ENCODE measurements at places on chromosomes 11 and 22.

GRCh38 chr11:24896118-24896835 is 399.4 kb downstream of the LUZP2 start:
- DNase-seq, result no peak

- DNase-seq, result no peak
These were observed 13.0 kb upstream of the FLI1 start for GRCh38 chr11:128680906-128681305.

DNA sequence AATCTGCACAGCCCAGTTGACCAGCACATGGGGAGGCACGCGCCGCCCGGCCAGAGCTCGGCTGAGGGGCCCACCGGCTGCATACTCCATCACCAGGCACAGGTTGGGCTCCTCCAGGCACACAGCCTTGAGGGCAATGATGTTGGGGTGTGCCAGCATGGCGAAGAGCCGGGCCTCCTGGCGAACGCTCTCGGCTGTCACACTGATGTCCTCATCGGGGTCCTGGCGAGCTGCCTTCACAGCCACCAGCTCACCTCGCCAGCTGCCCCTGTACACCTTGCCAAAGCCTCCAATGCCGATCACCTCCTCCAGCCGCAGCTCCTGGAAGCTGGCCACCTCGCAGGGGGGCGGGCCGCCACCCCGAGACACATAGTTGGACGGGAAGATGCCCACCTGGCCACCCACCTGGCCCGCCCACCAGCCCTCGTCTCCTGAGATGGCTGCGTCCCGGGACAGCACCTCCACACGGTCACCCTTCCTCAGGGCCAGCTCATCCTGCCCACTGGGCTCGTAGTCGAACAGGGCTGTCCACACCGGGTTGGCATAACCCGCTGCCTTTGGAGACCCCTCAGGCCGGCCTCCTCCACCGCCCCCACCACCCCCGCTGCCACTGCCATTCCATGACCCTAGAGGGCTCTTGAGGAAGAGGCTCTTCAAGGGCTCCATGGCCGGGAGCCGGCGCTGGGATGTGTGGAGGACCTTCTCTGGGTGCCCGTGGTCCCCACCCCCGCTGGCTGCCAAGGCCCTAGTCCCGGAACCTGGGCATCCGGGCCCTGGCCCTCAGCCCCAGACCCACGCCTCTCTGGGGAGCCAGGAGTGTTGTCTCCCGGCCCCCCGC is 711 bp downstream of the MAP3K11 start:
- no peak for DNase-seq

DNA sequence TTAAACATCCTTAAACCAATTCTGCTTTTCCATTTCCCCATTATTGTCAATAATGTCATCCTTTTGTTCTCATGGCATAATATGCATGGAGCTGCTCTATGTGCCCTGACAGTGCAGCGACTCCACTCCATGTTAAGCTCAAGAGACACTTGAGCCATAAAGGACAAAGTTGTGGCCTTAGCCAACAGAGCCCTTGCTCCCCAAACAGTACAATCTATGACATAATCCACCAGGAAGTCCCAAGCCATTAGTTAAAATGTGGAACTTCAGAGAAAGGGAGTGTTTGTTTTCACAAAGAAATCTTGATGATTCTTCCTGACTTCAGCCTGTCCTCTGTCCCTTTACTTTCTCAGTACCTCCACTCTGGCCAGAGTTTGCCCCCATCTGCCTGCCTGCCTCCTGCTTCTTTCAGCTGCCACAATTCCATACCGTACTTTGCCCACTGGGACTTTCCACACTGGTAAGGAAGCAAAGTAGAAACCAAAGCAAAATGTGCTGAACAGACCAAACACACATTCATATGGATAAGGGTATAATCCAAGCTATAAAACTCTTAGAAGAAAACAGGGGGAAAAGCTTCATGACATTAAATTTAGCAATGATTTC is 46.3 kb upstream of the ZC3H12C start:
- no peak for DNase-seq

GRCh38 chr22:44838316-44839016 is 86.1 kb downstream of the ARHGAP8 start:
- DNase-seq, result no peak

DNA sequence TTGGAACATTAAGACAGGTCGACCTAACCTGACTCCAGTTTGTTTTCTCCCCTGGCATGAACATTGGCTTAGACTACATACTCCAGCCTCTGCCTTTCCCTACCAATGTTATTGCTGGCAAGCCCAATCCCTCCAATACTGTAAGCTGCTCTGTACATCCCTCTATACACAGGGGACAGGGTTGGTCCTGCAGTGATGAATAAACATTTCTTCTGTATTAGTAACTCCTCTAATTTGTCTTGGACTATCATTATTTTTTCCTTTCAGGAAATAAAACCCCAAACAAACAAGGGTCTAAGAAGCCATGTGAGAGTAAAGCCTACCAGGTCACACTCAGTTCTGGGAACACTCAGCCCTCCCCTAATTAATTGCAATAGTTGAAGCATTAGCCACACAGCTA is 35.1 kb upstream of the FJX1 start:
- DNase-seq, result no peak

DNA sequence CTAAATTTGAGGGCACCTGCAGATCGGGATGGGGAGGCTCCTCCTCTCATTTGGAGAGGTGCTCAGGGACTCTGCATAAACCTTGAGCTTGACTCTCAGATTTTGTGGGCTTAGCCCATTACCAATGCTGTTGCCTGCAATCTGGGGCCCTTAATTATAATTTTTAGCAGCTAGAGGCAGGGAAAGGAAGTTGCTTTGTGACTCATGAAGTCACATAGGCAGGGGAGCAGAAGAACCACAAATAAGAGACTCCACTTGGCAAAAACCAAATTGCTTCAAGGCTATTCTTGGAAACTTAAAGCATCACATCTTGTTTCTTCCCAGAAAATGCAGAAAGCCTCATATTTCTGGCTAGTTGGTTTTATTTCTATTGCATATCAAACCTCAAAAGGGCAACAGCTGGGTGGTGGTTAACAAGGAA is 46.9 kb downstream of the MICAL2 start:
- DNase-seq, result no peak

DNA sequence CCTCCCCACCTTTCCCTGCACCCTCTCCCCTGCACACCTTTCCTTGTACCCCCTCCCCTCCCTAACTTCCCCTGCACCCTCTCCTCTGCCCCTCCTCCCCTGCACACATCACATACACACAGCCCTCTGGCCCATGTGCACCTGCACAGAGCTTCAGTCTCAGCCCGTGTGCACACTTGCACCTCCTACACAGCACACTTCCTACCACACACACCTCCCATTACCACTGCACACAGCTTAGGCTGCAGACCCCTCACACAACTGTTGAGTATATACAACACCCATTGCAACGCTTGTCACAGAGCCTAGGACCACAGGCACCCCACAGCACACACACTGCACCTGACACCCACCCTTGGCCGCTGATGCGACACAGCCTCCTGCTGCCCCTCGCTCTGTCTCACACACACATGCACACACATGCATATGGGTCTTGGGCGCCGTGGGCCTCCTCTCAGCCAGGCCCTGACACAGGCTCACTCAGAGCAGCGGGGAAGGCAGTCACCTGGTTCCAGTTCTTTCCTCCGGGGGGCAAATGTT is 411 bp downstream of the SIGIRR start:
- no peak for DNase-seq

DNA sequence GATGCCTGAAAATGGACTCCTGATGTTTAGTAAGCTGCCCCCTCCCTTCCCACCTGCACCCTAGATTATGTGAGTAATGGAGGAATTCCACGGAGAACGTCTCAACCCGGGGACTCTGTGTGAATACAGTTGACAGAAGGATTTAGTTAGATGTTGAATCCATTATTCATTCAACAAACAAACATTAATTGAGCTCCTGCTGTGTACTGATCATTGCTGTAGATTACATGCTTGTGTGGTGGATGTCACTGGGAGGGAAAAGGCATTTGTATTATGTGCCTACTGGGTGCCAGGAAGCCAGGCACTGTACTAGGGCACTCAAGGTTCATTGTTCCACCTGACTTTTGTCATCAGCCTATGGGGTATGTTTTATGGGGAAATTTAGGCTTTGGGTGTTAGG is 22.9 kb upstream of the CRYBB3 start:
- DNase-seq, result no peak

DNA sequence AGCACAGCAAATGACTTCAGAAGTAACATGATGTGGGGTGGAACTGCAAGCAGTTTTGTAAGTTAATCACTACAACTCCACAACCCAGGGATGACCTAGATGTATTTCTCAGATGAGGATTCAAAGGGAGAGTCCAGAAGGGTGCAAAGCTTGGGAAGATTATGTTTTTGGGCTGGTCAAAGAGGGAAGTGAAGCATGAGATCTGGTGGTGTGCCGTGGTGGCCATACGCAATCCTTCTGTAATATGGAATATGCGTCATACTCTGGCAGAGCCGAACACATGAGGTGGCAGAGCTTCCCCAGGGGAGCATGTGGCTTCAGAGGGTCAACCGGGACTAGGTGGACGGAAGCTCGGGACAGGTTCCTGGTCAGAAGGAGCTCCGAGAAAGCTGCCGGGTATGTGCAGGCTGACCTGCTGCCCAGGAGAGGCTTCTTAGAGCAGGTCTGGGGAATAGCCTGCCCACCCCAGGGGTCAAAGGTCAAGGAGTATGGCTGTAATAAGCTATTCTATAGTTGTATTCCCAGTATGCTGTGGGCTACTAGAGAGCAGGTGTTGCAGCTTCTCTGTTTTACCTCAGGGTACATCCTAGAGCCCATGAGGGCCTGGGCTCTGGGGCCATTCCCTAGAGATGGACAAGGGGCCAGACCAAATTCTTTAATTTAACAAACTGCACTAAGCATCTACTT is 70.1 kb upstream of the PHOX2A start:
- DNase-seq, result no peak

DNA sequence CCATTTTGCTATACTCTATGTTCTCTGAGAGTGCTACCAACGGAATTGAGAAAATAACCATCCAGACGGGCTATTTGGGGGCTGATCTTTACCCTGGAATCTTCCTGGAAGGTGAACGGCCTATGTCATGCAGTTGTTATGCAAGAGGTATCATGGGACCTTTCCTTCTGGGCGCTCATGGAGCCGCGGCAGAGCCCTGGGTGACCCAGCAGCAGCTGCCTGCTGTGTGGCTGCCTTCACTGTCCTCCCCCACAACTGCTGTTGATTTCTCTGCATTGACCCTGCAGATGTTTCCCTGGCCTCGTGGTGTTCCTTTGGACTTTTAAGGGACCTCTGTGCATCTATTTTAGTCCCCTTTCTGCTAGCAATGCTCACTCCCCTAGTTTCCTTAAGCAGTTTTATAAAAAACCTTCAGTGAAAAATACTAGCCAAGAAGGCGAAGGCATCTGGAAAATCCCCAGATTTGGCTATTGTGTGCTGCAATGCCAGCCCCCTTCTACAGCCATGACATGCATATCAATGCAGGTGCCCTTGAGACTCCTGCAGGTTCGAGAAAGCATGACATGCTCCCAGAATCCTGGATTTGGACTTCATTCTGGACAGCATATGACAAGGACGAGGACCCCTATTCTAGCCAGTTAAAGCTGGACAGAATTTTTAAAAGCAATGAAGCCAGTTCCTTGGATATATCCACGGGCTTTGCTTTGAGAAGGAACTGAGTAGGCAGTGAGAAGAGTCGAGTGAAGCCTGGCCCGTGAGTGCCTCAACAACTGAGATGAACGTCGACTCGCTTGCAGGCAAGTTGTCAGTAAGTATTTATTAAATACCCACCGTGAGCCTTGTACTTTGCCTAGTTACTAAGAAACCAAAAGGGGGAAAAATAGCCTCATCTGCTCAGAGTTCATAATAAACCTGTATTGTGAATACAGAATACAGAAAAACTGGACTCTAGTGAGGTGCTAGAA is at the start of gene SLC25A18:
Gene SLC25A18, plus strand, starts transcription at position 593 of the 965 bp plus-strand sequence. CDS start 16,447 bp downstream, outside the sequence.
- no peak for DNase-seq

GRCh38 chr11:120089036-120090001 is 48.6 kb downstream of the TRIM29 start:
- DNase-seq, result no peak

DNA sequence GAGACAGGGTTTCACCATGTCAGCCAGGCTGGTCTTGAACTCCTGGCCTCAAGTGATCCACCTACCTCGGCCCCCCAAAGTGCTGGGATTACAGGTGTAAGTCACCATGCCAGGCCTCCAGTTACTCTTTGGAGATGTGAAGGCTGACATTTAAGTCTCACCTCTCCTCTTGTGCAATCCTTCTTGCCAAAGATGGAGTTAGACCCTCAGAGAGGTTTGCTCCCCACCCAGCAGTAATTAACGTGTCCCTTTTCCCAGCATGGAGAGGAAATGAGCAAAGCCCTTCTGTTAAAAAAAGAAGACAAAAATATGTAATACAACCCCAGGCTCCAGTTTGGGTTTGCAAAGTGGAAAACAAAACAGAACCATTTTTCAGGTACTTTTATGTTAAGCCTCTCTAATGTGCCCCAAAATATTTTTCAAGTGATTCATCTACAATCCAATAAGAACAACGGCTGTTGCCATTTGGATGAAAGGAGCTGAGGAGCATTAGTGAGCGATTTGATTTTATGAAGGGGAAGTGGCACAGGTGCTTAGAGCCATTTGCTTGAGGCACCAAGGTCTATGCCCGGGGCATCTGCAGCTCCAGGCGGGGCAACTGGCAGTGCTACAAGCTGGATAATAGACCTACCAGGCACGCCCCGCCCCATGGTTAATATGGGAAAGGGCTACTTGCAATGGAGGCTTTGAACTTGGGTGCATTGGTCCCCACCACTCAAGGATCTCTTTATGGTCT is 57.2 kb downstream of the GRIK4 start:
- no peak for DNase-seq

- DNase-seq, result no peak
These were observed 40.1 kb upstream of the CARD18 start for GRCh38 chr11:105179542-105180278.

DNA sequence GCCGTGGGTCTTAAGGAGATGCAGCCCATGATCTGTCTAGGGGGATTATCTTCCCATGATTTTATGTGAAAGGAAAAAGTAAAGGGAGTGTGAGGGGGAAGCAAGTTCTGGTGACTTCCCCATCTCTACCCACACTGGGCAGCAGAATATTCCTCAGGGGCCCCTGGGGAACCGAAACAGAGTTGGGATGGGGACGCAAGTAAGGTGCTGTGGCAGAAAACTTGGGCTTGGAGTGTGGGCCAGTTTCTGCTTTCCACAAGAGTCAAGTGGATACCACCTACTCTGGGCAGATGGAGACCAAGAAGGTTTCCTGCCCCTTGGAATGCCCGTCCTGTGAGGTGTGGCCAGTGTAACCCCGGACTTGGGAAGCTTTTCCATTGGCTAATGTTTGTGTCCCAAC is 64.4 kb downstream of the SGSM3 start:
- no peak for DNase-seq

DNA sequence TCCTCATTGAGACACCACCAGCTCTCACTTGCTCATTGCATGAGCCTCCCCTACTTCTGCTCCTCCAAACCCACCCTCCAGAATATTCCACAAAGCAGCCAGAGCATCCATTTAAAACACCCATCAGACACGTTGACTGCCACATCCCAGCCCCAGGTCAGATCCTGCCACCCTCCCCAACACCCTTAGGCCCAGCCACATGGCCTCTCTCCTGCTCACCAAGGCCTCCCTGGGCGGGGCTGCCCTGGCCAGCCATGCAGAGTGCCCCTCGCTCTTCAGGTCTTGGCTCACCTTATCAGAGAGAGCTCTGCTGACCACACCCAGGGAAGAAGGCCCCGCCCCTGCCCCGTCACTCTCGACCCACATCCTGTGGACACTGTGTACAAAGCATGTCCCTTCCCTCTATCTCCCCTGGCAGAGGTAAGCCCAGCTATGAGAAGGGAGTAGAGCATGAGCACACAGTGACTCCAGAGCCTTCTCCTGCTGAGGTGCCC is 106.8 kb downstream of the MICAL3 start:
- DNase-seq, result no peak

GRCh38 chr22:49380095-49380827 is 447.4 kb downstream of the BRD1 start:
- DNase-seq, result no peak

- DNase-seq, result no peak
These were observed 18.9 kb upstream of the IL17REL start for GRCh38 chr22:50031189-50032091.
